Hypothalamus (tissue), 51 donors: ENCODE measurements at places on chromosomes 1 and 21.

GRCh38 chr1:24954631-24955030 lies 24.6 kb upstream of the RUNX3 start:
- DNase-seq: no peak

- DNase-seq: no peak
These were observed 35.4 kb downstream of the PTPRU start for GRCh38 chr1:29271724-29272123.

DNA sequence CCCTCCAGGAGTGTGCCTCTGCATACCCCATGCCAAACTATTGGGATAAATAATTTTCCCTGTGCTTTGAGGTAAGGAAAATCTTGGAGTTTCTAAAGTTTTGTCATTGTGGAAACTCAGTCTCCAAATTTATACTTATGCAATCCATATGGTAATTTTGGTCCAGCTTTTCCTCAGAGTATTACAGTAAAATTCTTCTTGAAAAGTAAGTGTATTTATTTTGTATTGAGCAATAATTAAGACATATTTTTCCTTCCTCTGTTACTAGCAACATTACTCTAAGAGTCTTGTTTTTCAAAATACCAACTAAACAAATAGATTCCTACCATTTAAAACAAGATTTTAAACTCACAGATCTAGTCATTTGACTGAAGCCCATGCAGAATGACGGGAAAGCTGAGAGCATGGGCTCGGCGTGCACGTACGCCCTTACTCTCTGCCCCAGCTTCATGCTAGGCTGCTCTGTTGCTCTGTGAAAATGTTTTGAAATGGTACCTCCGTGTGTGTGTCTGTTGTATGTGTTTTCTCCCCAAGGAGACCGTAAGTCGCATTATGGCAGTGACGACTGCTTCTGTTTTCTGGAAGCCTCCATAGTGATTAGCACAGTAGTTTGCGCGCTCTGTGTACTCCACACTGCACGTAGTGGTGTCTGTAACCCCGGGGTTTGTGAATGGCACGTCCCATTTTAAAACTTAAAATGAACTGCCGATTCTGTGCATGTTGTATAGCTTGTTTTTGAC lies 165.3 kb downstream of the SDCCAG8 start:
- DNase-seq: no peak

DNA sequence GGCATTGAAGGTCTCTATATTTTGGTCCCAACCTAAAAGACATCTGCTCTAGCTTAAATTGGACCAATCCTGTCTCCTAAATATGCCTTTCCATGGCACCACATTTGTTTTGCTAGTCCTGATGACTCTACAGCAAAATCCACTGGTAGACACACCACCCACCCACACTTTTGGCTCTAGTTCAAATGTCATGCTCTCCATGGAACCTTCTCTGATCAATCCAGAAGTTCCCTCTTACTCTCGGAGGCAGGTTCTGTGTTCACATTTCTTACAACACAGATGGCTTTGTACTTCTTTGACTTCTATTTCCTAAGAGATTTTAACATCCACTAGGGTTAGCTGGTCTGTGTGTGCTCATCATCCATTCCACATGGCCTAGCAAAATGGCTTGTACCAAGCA lies 151.3 kb downstream of the APP start:
- no peak for DNase-seq

DNA sequence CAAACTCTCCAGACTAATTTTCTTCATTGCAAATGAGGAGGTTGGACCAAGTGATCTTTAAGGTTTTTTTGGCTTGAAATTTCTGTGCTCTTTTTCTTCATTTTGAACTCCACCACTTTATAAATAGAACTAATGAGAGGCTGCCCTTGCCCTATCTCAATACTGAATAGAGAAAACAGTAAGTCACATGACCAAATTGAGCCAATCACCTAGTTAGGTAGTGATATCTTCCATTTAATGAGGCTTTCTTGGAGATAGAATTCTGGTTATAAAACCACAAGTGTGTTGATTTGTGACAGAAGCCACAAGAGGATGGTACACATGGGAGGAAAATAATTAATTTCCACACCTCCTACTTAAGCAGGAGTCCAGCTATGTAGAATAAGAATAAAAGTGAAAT lies 263.4 kb upstream of the SNX7 start:
- no peak for DNase-seq

GRCh38 chr1:234768569-234769283 lies 158.7 kb upstream of the IRF2BP2 start:
- DNase-seq: no peak
